GM18507 (cell line): ENCODE measurements at places on chromosomes 11 and 22.

- DNase-seq: peak; percentile 7
Observed at GRCh38 chr11:108854346-108854745, 189.5 kb downstream of the DDX10 start.

GRCh38 chr22:43833286-43834240 lies 21.5 kb upstream of the EFCAB6 start:
- no peak for DNase-seq

DNA sequence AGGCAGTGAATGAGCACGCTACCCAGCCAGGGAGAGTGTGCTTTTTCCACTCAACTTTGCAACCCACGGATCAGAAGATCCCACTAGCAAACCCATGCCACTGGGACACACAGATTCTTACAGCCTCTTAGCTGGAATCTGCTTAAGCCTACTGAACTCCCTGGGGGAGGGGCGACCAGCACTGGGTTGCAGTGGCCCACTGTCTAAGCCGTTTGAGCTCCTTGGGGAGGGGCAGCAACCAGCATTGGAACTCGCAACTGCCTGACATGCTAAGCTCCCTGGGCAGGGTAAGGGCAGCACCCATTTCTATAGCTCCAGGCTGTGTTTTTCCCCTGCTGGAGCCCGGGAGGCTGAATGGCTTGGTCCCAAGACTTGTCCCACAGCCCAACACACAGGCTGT lies 99.6 kb downstream of the FAM168A start:
- DNase-seq: no peak

DNA sequence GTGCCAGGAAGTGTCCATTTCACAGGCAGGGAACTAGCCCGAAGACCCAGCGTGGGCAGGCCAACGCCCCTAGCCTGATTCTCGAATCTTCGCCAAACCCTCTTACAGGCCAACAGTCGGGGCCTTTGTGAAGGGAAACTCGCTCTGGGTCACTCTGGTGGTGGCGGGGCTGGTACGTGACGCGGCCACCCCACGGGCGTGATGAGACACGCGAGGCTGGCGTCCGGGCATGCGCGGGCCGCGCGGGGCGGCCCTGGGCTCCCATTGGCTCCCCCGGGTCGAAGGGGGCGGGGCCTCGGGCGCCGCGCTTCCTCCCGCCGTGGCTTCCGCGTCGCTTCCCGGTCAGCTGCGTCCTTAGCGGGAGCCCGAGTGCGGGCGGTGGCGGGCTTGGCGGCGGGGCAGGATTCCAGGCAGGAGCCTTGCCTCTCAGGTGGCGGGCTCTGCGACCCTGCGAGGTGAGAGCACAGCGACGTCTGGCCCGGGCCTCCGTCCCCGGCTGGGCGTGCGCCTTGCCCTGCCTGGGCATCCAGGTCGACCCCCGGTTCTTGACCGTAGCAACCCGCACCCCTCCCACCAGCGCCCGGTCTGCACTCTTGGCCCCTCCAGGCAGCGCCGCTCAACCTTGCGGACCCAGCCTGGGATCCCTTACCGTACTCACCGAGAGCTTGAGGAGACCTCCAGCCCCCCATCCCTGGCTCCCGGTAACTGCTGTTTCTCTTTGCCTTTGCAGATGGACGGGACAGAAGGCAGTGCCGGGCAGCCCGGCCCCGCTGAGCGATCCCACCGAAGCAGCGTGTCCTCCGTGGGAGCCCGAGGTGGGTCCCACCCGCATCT lies at the start of gene FRMD8:
Gene FRMD8, plus strand, starts transcription at position 331 of the 834 bp plus-strand sequence. Its CDS starts 400 bp downstream, at position 731.
- DNase-seq: peak; percentile 80

GRCh38 chr22:24214467-24215285 lies 30.2 kb downstream of the GGT5 start:
- DNase-seq: no peak

- no peak for DNase-seq
Observed at GRCh38 chr22:27681037-27681436, 120.5 kb downstream of the MN1 start.

DNA sequence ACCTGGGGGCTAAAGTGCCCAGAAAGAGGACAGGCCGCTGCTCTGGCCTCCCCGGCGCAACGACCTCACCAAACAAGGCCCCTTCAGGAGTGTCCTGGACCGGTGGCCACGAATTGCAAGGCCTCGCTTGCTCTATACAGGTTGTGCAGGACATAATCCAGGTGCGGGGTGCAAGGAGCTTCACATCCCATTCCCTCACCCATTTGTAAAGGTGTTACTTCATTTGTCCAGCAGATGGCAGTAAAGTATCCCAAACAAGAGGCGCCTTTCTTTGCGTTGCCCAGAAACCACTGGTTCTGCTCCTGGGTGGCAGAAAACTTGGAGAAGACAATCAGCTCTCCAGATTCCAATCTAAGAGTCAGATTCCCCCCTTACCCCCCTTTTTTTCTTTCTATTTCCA lies 35.9 kb upstream of the PRDM11 start:
- DNase-seq: peak; percentile 23

GRCh38 chr11:12216041-12216451 lies 105.7 kb downstream of the MICAL2 start:
- no peak for DNase-seq

- no peak for DNase-seq
Observed at GRCh38 chr11:102017026-102017425, 30.2 kb upstream of the CFAP300 start.

DNA sequence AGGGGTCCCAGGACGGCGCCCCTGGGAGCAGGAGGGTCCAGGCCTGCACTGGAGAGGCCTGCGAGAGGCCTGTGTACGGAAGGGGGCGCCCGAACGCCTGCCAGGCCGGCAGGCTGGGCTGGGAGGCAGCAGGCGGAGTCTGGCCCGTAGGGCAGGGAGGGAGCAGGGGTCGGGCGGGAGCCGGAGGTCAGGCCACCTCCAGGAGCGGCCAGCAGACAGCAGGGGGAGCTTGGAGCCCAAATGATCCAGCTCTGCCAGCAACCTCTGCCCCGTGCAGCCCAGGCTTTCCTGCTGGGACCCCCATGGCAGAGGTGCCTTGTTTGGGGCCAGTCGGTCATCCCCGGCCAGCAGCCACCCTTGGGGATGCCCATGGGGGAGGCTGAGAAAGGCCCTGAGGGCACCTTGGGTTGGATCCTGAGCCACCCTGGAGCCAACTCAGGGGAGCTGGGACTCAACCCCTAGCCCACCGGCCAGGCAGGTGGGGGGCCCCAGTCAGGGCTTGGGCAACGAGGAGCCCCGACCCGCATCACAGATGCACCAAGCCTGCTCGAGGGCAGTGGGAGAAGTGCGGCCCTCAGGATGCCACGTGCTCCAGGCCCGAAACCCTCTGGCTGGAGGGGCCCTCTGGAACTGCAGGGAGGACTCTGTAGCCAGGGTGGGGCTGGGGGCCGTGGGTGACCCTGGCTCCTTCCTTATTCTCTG lies 9.6 kb upstream of the SYT8 start:
- no peak for DNase-seq

GRCh38 chr11:22641559-22641958 lies 15.9 kb upstream of the FANCF start:
- DNase-seq: no peak

DNA sequence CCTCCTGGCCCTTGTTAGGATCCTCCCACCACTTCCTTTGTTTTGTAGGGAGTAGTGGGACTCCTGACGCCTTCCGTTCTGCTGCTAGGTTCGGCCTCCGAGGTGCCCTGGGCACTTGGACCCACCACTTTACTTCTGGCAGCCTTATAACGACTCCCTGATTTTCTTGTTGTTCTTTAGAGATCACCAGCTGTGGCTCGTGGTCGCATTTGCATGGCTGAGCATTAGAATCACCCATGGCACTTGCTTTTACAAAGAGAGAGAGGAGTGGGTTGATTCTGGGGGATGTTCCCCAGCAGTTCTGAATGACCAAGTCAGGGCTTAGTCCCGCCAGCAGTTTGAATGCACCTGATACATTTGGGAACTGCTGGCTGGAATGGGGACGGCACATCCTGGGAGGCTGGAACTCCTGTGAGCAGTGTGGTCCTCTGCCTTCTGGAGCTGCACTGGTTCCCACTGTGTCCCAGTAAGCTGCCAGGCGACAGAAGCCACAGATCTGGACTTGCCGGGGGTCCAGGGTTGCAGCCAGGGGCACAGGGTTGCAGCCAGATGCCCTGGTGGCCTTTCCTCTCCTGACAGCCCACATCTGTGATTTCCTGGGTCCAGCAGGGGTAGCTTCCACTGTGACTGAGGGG lies 4.1 kb downstream of the TUB start:
- DNase-seq: no peak

DNA sequence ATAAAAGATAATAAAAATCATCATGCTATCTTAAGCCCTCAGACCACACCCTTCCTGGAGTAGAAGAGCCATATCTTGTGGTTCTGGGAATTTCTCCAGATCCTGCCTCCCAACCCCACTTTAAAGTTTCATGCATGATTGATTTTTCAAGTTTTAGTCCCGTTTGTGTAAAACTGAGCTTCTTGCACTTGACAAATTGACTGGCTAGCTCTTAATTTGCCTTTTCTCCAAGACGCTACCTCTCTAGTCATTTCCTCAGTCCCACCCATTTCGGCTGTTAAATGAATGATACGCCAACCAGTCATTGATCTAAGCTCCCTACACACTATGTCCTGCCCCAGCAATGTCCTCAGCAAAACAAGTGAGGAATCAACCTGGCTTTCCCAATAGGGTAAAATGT lies 71.8 kb upstream of the TEAD1 start:
- DNase-seq: no peak

DNA sequence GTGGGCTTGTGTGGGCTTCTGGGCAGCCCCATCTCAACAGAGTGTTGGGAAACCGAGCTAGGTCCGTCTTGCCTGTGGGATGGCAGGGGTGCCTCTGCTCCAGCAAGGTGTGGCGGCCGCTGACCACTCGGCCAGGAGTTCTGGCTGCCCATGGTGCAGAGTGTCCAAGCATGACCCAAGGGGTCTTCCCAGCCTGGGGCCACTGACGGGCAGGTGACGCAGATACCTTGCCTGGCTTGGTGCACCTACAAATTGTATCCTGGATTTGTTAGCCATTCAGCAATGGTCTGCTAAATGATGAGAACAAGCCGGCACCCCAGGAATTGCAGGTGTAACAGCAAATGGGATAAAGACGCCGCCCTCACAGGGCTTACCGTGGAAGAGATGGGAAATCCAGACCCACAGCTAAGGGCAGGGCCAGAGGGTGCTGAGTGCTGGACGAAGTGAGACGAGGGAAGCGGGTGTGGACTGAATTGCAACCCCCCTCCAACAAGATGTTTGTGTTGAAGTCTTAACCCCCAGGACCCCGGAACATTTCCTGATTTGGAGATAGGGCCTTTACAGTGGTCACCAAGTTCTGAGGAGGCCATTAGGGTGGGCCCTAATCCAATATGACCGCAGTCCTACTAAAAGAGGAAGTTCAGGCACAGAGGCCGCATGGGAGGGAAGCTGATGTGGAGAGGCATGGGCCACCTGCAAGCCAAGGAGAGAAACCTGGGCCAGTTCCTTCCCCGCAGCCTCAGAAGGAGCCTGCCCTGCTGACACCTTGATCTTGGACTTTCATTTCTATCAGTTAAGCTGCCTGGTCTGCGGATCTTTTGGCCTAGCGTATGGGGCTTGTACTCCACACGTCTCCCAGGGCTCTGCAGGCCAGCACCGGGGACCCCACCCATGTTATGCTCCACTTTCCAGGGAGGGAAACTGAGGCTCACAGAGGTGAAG lies 45.2 kb upstream of the LINC01488 start:
- DNase-seq: no peak
